ENCODE measurements at places on chromosomes 6 and 20.
A peak's percentile ranks its signal among the peaks of the same experiment; 100 is the strongest.

GRCh38 chr6:21942897-21943296 is 349.3 kb downstream of the SOX4 start:
- DNase-seq, result no peak

GRCh38 chr6:35330541-35331119 is 11.7 kb upstream of the PPARD start:
- no peak for DNase-seq

DNA sequence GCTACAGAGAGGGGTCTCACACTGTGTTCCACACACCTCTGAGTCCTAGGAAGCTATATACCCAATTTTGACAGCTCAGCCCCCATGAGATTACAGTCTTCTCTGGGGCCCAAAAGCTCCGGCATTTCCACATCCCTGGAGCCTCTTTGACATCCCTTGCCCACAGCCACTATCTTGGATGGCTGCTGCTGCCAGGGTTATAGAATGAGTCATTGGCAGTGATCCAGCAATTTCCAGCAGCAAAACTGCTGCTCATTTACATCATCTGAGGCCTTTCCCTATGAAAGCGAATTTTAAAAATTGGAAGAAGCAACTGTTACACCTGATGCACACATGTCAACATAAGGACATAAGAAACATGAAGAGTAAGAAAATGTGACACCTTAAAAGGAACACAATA is 590.7 kb downstream of the MEI4 start:
- DNase-seq, result no peak

GRCh38 chr6:42041481-42042053 is 8.8 kb upstream of the TAF8 start:
- no peak for DNase-seq

- DNase-seq, result no peak
These were observed 12.8 kb downstream of the SNX3 start for GRCh38 chr6:108247965-108248536.

DNA sequence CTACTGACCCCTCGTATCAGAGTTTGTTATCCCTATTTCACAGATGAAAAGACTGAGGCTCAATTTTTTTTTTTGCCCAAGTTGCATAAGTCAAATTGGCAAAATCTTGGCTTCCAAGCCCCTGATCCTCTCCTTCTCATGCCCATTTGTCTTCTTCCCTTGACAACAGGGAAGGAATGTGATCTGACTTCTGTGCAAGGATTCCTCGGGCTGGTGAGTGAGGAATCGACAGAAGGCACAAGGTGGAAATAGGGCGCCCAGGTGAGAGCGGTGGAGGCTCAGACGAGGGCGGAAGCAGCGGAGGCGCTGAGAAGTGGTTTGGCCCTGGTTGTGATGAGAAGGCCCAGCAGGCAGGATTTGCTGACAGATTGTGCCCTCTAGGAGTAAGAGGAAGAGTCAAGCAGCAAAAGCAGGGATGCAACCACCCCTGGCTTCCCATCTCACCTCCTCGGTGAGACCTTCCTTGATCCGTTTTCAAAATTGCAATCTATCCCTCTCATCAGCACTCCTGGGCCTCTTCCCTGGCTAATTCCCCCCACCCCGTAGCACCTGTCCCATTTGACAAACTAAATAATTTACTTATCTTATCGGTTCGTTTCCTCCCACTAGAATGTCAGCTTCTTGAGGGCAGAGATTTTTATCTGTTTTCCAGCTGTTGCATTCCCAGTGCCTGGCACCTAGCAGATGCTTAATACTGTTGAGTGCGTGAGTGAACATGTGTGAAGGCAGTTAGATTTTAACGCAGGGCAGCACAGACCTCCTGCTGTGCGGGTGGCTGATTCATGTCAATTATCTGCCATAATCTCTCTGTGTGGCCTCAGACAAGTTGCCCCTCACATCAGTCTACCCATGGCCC is 3.7 kb upstream of the SIRPA start:
- DNase-seq, result no peak

GRCh38 chr6:82785206-82785605 is 280.4 kb downstream of the UBE3D start:
- DNase-seq, result no peak

GRCh38 chr20:58544891-58545290 is 29.7 kb upstream of the APCDD1L start:
- no peak for DNase-seq

DNA sequence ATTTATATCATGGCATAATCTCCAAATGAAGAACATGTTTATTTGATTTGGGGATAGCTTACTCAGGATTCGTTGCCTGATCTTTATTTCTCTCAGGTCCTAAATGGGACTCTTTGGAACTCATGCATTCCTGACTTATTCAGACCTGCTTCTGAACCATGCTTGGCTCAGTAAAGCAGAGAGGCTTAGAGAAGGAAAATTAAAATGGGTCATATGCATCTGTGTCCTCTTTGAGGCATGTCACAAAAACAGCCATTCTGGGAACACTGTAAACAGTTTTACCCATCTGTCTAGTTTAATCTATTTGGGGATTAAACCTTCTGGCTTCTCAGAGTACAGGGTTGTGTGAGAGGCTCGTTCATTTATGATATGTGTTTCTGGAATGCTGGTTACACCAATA is 1017.3 kb downstream of the KIF16B start:
- DNase-seq, result peak; percentile 53

DNA sequence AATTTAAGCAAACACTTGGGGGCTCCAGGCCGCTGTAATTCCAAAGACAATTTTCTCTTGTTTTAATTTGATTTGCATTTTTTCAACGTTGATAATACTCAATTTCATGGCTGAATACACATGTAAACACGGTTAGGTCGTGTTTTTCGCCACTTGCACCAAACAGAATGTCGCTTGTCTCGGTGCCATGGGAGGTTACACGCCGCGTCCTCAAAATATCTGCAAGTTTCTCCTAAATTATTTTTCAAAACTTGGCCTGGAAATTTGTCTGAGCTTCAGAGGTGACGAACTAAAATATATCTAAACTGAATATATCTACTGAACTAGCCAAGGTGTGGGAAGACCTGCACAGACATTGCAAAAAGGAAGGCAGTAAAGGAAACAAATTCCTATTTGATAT is 15.0 kb downstream of the FOXA2 start:
- no peak for DNase-seq

DNA sequence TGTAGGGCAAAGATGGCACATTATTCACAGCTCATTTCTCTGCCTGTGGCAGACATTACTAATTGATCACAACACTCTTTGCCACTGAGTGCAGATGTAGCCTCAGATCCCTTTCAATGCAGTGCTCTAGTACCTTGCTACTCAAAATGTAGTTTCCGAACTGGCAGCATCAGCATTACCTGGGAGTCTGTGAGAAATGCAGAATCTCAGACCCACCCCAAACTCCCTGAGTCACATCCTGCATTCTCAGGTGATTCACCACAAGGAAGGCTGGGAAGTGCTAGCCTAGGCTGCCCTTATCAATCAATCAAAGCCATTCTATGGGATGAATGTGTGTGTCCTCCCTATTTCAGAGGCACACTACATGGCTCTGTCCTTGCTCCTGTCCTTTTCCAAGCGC is 58.5 kb downstream of the PCNA start:
- no peak for DNase-seq

DNA sequence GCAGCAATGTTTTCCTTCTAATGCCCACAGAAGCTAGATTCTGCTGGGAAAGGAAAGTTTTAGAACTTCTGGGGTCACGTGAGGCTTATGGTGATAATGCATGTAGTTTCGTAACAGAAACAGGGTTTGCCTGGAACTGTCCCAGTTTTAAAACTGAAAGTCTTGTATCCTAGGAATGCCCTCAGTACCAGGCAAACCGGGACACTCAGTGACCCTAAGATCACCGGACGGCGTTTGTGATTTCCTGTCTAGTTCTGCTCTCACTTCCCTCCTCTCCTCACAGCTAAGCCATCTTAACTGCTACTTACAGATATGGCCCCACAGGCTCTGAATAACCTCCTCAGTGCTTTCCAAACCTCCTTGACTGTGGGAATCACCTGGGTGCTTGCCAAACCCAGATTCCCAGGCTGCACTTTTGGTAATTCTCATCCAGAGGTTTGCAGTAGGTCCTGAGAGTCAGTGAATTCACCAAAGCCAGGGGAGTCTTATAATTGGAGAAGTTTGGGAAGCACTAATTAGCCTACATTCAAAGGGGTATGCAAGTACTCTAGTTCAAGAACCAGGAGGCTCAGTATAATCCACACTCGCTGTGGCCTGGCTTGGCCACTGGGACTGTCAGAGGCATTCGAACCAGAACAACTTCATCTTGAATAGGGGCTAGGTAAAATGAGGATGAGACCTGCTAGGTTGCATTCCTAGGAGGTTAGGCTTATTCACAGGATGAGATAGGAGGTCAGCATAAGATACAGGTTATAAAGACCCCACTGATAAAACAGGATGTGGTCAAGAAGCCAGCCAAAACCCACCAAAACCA is 231.6 kb upstream of the MYLIP start:
- no peak for DNase-seq

GRCh38 chr6:33856031-33856590 is 52.3 kb upstream of the MLN start:
- no peak for DNase-seq

GRCh38 chr6:152993431-152993830 is 9.1 kb downstream of the MTRF1L start:
- no peak for DNase-seq

DNA sequence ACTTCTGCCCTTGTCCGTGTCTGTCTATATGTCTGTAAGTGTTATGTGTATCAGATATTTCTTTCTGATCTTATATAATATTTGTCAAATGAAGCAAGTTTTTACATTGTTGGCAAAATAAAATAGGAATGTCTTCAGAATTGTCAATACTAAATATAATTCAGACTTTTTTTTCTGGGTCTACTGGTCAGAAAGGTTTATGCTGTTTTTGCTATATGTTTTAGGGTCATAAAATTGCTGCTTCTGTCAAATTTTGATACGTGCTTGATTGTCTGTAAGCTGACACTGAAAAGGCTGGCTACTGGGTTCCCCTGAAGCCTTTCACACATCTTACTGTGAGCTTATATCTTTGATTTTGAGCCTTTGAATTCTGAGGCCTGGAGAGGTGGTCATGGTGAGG is 20.1 kb downstream of the LGSN start:
- no peak for DNase-seq

DNA sequence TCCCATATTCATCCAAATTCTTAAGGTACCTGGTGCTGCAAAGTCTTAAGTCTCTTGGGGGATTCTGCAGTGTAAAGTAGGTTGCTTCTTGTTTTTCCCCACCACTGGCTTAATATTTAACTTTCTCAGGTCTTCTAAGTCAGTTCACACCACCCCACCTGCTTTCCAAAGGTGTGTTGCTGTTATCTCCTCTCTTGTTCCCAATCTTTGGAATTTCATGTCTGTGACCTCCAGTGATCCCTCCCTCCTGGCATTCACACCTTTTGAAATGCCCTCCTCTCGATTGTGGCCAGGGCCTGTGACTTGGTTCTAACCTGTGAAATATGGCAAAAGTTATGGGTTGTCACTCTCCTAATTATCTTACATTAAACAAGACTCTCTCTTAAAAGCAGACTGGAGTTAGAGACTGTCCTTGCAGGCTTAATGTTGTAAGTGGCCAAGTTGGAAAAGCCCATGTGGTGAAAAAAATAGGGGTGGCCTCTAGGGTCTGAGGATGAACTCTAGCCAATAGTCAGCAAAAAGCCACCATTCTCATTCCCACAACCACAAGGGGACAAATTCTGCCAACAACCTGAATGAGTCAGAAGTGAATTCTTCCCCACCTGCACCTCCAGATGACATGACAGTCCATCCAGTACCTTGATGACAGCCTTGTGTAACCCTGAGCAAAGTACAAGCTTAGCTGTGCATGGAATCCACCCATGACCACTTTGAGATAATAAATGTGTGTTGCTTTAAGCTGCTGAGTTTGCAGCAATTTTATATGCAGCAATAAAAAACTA is 45.1 kb downstream of the ADGRF1 start:
- no peak for DNase-seq

- no peak for DNase-seq
These were observed 82.2 kb upstream of the FOXP4 start for GRCh38 chr6:41464019-41464418.

GRCh38 chr6:147633191-147633590 is 124.7 kb downstream of the SAMD5 start:
- no peak for DNase-seq

DNA sequence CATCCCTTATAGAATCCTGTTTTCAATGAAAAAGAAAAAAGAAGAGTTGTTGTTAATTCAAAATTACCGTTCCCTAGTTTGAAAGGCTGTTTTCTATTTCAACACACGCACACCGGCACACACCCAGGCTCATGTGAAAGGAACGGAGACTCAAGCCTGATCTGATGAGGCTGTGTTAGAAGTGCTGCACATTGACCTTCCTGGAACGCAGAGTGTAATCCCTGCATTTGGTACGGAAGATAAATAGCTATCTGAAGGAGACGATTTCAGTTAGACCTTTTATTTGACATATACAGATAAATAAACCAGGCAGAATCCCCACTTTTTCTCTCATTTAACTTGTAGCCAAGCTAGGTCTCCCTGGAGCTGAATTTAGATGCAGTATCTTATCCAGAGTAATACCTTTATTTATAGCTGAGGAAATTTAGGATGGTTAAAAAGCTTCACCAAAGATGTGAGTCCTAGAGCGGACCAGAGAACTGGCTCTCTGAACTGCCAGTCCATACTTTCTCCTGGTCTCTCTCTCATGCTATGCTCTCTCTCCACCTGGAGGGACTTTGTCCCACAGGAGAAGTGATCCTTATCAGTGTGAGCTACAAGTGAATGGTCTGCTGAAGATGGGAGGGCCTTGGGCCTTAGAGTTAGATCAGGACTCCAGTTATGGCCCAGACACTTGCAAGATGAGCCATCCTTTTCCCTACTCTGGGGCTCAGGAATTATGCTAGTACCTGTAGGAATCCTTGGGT is 30.6 kb downstream of the MAP3K4 start:
- DNase-seq, result no peak

GRCh38 chr6:7126754-7127153 is 19.0 kb downstream of the RREB1 start:
- no peak for DNase-seq

GRCh38 chr20:59603781-59604541 is at the start of gene PHACTR3:
Gene PHACTR3, plus strand, starts transcription at chr20:59604540. Its CDS starts 475 bp downstream, at chr20:59605015.
- DNase-seq, result peak; percentile 20

DNA sequence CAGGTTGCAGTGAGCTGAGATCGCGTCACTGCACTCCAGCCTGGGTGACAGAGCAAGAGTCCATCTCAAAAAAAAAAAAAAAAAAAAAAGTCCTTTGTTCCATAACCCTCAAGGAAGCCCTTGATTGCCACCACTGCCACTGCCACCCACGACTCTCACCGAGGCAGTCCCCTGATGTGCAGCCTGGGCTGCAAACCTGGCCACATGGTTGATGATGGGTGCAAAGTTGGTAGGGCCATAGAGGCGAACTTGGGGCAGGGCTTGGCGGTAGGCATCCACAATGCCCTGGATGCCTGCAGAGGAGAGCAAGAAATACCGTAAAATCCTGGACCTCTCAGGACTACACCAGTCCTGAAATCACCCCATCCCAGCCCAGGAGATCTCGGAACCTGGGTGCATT is 11.5 kb downstream of the SPAG4 start:
- no peak for DNase-seq

GRCh38 chr6:36970892-36971842 is 14.8 kb downstream of the MTCH1 start:
- no peak for DNase-seq

DNA sequence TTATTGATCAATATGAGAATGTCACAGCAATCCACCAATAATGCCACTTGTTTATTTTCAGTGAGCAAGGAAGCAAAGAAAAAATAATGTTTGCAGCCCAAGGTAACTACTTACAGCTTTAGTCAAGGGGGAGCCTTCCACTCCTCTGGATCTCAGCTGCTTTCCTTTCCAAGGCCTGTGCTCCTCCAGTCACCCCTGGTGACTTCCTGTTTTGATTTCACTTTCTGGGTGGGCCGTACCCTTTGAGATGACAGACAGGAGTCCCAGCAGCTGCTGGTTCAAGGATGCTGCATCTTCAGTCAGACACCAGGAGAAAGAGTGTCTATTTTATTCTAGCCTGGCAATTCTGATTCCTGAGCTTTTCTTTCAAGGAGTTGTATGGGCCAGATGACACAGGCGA is 5.6 kb upstream of the VNN2 start:
- DNase-seq, result no peak

All from NCI-H446 (cell line).